ENCODE measurements at places on chromosomes 7 and 10. TPM values are rescaled to one million over a fixed set of nuclear protein-coding genes. Genes with fewer than 3 reads are reported as not detected.

The KLF14 gene
- total RNA-seq, result not detected

The STEAP1B gene
- total RNA-seq, result 31.8 TPM

The ABCB4 gene
- total RNA-seq, result under 0.01 TPM

The ZKSCAN5 gene
- 12.3 TPM for total RNA-seq

The UTF1 gene
- total RNA-seq, result not detected

The ATRNL1 gene
- total RNA-seq, result 1.4 TPM

The ZCCHC24 gene
- 69.5 TPM for total RNA-seq

The GNG11 gene
- total RNA-seq, result 8.8 TPM

The EBF3 gene
- total RNA-seq, result 35.4 TPM

The LIPJ gene
- under 0.01 TPM for total RNA-seq

The TBX20 gene
- total RNA-seq, result not detected

The DUSP5 gene
- 10.1 TPM for total RNA-seq

The GNAT3 gene
- not detected for total RNA-seq

The ZNF479 gene
- not detected for total RNA-seq

The AGBL3 gene
- total RNA-seq, result 2.2 TPM

The NODAL gene
- not detected for total RNA-seq

The FAM3C gene
- total RNA-seq, result 65.5 TPM

The NSUN6 gene
- total RNA-seq, result 4.7 TPM

The NRCAM gene
- 0.88 TPM for total RNA-seq

The SFTPA1 gene
- total RNA-seq, result not detected

The SHTN1 gene
- 2.2 TPM for total RNA-seq

The AKR1C2 gene
- total RNA-seq, result 46.0 TPM

Measured in osteoblast (primary cell).